Daoy (cell line): ENCODE measurements at places on chromosomes 12 and 14. TPM values are rescaled to one million over a fixed set of nuclear protein-coding genes. Genes with fewer than 3 reads are reported as not detected.

The CCDC59 gene
- total RNA-seq: 83.1 and 97.8 TPM in 2 replicates

The CLEC1B gene
- total RNA-seq: not detected in 2 replicates

The TRPV4 gene
- 0.51 and 0.65 TPM in 2 replicates for total RNA-seq

The HNF1A gene
- not detected in 2 replicates for total RNA-seq

The CIROP gene
- total RNA-seq: not detected in 2 replicates
